GM20000 (cell line): ENCODE measurements at places on chromosomes 1 and 21.

- DNase-seq: no peak
Measured at GRCh38 chr1:208203127-208203847, 40.9 kb downstream of the PLXNA2 start.

DNA sequence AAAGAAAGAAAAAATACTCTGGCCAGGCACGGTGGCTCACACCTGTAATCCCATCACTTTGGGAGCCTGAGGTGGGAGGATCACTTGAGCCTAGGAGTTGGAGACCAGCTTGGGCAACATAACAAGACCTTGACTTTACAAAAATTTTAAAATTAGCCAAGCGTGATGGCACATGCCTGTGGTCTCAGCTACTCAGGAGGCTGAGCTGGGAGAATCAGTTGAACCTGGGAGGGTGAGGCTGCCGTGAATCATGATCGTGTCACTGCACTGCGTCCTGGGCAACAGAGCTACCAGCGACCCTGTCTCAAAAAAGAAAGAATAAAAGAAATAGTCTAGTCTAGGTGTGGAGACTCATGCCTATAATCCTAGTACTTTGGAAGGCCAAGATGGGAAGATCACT lies 22.3 kb downstream of the RRP1B start:
- no peak for DNase-seq

GRCh38 chr21:24255591-24255990 lies 1351.7 kb downstream of the MRPL39 start:
- no peak for DNase-seq

- DNase-seq: no peak
Measured at GRCh38 chr1:113857776-113858175, 13.7 kb downstream of the PTPN22 start.

DNA sequence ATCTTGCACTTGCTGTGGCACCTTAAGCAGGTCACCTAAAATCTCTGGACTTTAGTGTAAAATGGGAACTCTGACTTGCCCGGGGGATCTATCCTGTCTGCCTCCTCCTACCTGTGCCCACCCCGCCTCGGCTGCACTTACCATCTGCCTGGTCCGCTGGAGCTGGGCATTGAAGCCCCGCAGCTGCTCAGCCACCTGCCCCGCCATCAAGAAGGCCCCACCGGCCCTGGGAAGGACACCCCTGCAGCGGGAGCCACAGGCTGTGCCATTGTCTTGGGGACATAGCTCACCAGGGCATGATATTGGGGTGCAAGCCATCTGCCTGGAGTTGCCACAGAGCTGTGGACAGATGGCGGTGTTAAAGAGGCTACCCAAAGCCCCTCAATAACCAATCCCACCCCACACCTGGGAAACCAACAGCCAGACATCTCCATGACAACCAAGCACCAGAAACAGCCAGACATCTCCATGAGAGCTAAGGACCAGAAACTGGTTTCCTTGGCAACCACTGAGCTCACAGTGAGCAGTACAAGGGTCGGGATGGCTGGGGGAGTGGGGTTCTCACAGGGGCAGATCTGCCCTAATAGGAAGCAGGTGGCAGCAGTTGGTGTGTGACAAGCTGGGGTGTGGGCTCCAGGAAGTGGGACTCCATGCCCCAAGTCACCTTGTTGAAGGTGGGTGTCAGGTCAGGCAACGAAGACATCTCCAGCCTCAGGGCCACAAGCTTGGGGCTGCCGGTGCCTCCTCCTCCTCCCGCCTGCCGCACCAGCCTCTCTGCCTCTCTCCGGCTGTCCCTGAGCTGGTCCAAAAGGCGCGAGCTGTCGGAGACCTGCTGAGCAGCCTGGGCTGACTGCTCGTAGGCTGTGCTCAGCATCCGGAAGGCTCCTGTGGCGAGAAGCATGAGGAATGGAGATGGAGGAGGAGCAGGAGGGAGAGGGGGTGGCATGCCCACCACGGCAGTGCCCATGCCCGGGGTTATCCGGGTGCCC lies 29.1 kb downstream of the LAMB3 start:
- DNase-seq: no peak

DNA sequence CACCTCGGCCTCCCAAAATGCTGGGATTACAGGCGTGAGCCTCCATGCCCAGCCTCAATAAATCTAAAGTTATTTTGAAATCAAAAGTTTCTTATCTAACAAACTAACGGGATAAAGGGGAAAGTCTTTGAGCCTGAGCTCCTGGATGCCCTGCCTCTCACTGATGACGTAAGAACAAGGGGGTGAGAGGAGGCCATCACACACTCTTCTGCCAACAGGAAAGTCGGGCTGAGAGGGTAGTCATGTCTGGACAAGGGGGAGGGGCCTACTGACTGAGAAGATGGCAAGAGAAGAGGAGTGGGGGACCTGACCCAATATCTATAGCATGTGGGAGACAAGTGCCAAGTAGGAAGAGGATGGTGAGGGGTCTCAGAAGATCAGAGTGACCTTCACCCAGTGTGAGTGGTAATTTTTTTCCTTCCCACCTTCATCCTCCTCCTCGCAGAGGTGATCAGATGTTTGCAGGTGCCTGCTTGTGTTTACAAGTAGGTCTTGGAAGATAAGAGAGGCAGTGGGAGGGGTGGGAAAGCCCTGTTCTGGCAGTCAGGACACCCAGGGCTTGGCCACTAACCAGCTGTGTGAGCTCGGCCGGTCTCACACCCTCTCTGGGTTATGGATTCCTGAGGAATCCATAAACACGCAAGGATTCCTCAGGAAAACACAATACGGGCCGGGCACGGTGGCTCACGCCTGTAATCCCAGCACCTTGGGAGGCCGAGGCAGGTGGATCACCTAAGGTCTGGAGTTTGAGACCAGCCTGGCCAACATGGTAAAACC lies 9.6 kb downstream of the UQCRHL start:
- DNase-seq: no peak

GRCh38 chr1:84152649-84153056 lies 8.6 kb downstream of the PRKACB start:
- no peak for DNase-seq

DNA sequence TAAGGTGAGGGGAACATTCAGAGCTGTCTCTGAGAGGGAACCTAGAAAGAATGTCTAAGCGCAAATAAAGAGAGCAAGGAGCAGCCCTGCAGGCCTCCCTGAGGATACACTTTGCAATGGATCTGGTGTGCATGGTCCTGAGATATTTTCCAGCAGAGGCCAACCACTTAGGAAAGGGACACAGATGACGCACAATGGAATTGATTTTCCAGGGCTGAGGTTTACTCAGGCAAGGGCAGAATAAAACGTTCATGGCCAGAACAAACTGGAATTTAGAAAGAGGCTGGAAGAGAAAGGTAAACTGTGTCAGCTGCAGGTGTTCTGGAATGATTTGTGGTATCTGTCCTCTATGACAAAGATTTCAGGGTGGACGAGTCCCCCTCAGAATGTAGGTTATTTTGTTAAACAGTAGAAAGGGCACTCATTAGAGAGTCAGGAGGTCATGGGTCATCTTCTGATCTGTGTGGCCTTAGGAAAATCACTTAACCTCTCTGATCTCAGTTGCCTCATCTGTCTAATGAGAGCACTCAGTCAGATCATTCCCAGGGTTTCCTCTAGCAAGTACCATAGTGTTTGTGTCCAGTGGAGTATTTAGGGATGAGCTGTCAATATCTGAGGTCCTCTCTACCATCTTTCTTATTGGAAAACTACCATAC lies 61.8 kb upstream of the PGBD5 start:
- no peak for DNase-seq

DNA sequence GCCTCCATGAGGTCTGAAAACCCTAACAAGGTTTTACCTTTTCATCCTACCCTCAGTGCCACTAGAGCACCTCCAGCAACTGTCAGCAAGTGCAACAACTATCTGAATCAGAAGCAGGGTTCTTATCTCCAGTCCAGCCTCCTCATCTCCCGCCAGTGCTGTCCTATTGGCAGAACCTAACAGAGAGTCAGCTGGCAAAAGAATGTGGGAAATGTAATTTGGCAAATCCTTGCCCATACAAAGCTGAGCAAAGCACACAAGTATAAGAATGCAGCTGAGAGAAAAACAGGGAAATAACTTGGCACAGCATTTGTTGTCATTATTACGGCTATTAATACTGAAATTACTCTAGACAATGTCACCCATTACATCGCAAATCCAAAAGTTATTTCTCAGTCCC lies 124.2 kb downstream of the ATP6V1G3 start:
- DNase-seq: no peak

DNA sequence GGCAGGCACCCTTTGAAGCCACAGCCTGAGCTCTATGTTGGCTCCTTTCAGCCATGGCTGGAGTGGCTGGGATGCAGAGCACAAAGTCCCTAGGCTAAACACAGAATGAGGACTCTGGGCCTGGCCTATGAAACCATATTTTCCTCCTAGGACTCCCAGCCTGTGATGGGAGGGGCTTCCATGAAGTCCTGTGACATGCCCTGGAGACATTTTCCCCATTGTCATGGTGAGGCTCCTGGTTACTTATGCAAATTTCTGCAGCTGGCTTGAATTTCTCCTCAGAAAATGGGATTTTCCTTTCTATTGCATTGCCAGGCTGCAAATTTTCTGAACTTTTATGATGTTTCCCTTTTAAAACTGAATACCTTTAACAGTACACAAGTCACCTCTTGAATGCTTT lies 61.3 kb downstream of the VCAM1 start:
- no peak for DNase-seq

- DNase-seq: no peak
Measured at GRCh38 chr1:236407059-236407458, 13.0 kb downstream of the EDARADD start.

DNA sequence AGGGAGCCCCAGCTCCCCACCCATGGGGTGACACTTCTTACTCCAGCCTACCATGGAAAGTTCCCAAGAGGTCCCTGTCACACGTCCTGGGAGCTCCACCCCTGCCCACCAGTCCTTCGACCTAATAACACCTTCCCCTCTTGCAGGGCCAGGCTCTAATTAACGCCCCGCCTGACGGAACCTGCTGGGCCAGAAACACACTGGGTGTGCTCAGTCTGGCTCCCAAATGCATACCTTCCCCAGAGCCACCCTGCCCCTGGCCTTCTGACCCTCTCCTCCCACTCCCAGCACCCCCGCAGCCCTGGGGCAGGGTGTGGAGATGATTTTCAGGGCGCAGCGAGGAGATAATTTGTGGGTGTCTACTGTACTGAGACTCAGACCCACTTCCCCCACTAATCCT lies 20.6 kb downstream of the PGLYRP3 start:
- no peak for DNase-seq

DNA sequence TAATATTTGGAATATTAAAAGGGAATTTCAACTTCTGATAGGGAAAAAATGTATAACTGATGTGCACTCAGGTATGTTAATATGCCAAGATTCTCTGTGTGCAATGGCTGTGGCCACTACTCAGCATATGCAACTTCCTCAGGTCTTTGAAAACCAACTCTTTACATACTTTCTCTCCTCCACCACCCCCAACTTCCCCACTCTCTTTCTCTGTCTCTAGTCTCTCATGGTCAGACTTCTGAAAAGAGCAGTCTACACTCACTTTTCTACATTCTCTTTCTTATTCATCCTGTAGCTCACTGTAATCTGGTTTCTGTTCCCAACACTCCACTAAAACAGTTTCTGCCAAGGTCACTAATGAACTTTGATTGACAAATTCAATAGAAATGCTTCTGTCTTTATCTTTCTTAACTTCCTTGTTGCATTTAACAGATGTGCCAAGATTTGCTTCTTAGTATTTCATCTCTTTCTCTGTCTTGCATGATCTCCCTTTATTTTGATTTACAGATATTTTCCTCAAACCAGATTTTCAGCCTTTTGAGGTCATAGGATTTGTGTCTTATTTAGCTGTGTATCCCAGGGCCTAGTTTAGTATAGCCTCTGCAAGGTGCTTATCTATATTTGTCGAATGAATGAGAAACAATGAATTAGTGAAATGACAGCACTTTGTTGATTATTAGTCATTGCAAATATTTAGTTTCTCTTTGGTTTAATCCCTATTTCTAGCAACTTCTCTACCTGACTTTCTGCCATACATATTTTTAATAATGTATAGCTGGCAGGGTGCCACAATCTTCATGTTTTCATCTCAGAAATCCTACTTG lies 168.9 kb downstream of the LMO4 start:
- DNase-seq: no peak

DNA sequence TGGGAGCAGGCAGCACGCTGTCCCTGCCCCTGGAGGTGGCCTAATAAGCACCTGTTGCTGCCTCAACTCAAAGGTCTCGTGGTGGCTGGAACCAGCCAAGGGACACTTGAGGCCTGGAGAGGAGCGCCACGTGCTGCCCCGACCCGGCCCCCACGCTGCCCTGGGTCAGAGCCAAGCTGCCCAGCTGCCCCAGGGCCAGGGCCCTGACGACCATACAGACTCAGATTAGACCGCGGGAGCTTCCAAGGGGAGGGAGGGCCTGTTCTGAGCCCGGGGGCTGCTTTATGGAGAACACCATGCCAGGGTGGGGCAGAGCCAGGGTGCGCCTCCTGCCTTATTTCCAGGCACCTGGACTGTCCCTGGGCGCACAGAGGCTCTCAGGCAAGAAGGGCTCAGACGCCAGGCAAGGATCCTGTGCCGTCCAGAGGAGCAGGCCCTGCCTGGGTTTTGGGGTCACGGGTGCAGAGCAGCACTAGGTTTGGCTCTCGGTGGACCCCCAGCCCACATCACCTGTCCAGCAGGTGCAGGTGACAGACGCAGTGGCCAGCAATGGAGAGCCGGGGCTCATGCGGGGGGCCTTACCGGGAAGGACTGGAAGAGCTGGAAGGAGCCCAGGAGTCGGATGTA lies 18.6 kb downstream of the KRTAP10-1 start:
- no peak for DNase-seq

- DNase-seq: no peak
Measured at GRCh38 chr1:216913976-216914375, 190.7 kb upstream of the ESRRG start.

DNA sequence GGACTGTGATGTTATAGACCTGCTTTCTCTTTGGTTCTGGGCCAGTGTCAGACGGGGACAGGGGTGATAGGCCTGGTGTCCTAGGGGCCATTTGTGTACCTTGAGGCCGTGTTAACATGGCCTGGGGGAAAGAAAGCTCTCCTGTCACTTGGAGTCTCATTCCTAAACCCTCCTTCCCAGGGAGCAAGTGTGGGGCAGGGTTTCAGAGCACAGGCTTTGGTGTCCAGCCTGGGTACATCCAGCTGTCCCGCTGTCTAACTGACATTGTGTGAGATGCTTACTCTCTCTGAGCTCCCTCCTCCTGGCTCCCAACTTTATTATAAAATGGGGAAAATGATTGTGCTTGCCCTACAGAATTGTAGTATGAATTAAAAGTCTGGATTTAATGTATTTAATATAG lies 32.6 kb upstream of the EPHA8 start:
- no peak for DNase-seq

GRCh38 chr1:67130673-67131072 lies 4.1 kb downstream of the C1orf141 start:
- no peak for DNase-seq

- no peak for DNase-seq
Measured at GRCh38 chr1:185438936-185439335, 121.9 kb upstream of the IVNS1ABP start.

GRCh38 chr1:224733027-224733911 lies 117.2 kb downstream of the CNIH3 start:
- peak; percentile 64 for DNase-seq
